Inflammatory macrophage (primary cell): ENCODE measurements at places on chromosomes 11 and 22.
A peak's percentile ranks its signal among the peaks of the same experiment; 100 is the strongest.

GRCh38 chr11:123562158-123562557, 92.3 kb downstream of the SCN3B start:
- no peak for DNase-seq

- no peak for DNase-seq
Observed at GRCh38 chr11:93844568-93844967, 5.8 kb downstream of the VSTM5 start.

GRCh38 chr11:78564490-78565467, 9.9 kb downstream of the NARS2 start:
- DNase-seq, result peak; percentile 76

GRCh38 chr11:57512646-57513451, 2.7 kb downstream of the SLC43A1 start:
- DNase-seq, result no peak

GRCh38 chr11:120057028-120057330, 80.9 kb downstream of the TRIM29 start:
- DNase-seq, result no peak

DNA sequence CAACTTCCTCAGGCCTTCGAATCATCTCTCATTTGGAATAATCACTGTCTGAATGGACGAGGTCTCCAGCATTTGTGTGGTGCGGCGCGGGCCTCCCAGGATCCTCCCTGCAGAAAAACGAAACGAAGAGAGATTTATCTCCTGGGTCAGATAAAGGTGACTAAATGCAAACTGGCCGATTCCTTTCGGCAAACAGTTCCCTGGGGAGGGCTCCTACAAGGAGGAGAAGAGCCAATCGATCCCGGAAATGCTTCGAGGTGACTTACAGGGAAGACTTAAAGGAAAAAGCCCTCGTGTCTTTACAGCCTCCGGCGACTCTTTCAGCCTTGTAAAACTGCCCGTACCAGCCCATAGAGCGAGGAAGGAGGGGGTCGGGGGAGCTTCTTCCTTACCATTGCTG, 126.5 kb downstream of the MIAT start:
- DNase-seq, result no peak

DNA sequence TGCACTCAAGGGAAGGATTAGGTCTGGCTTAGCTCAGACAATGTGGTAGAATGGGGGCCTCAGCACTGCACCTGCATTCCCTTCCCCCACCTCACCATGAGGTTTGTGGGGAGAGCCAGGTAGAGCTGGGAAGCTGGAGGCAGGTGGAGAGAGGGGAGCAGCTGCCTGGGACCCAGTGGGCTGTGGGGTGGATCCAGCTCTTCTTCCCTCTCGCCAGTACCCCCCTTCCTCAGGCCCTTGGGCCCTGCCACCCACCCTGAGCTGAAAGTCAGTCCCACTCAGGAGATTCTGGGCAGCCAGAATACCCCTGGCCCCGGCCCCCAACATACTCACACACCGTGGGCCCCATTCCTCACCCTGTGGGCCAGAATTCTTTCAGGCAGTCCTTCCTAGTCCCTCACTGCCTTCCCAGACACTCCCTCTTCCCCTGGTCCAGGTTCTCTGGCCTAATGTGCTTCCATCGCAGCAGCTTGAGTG, 3.1 kb upstream of the POLD4 start:
- DNase-seq, result no peak

DNA sequence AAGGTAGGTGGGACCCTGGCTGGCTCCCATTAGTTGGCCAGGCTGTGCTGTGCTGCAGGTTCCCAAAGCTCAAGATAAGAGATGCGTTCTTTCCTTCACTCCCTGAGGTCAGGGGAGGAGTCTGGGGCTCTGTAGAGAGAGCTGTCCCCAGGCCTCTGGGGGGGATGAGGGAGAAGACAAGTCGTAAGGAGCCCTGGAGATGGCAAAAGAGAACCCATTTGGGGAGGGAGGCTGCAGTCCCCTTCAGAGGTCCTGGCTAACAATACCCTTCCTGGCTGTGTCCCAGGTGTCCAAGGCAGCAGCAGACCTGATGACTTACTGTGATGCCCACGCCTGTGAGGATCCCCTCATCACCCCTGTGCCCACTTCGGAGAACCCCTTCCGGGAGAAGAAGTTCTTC, 916 bp downstream of the GNG3 start:
- no peak for DNase-seq

GRCh38 chr11:17386331-17387084, 2.0 kb downstream of the KCNJ11 start:
- peak; percentile 78 for DNase-seq

GRCh38 chr11:126840975-126841374, 159.6 kb downstream of the KIRREL3 start:
- no peak for DNase-seq

DNA sequence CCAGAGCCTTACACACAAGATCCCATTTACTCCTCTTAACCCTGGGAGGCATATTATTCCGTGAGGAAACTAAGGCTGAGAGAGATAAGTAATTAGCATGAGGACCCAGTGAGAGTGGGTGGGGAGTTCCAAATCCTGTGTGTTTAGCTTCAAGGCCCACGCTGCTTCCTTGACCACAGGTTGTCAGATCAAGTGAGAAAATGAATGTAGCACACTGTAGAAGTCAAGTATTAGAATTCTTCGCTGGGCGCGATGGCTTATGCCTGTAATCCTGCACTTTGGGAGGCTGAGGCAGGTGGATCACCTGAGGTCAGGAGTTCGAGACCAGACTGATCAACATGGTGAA, 3.8 kb downstream of the CYB561A3 start:
- DNase-seq, result no peak

- no peak for DNase-seq
Observed at GRCh38 chr11:19191530-19192169, 10.1 kb downstream of the CSRP3 start.

- DNase-seq, result peak; percentile 94
Observed at GRCh38 chr11:86205421-86206336, 38.9 kb upstream of the EED start.

DNA sequence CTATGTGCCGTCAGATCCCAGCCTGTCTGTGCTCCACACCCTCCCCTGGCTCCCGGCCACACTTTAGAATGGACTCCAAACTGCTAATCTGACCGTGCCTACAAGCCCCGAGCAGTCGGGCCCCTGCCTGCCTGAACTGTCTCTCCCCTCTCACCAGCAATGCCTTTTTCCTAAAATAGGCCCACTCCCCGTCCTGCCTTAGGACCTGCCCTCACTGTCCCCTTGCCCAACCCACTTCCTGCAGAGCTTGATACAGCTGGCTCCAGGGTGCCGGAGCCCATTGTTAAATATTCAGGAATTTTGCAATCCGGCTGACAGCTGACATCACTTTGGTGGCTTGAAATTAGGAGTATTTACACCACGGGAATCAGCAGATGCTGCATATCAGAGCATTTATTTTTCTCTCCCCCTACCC, 21.4 kb downstream of the MN1 start:
- DNase-seq, result no peak

DNA sequence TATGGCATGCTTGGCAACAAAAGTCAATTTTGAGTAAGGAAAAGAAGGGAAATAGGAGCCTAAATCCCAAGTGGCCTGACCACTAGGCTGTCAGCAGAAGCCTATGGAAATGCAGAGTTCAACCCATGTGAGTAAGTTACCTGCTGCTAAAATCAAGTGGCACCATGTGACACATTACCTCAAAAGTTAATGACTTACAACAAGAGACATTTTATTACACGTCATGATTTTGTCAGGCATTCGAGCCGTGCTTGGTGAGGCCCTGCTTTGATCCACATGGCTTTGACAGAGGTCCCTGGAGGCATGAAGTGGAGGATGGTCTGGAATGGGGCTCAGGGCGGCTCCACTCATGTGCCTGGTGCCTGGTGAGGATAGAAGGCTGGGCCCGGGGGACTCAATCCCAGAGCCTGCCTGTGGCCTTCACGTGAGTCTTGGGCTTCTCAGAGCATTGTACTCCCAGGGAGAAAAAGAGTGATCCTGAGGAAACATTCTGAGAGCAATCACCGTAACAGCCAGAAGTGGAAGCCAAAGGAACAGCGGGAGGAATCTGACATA, 339.1 kb upstream of the B3GAT1 start:
- no peak for DNase-seq

DNA sequence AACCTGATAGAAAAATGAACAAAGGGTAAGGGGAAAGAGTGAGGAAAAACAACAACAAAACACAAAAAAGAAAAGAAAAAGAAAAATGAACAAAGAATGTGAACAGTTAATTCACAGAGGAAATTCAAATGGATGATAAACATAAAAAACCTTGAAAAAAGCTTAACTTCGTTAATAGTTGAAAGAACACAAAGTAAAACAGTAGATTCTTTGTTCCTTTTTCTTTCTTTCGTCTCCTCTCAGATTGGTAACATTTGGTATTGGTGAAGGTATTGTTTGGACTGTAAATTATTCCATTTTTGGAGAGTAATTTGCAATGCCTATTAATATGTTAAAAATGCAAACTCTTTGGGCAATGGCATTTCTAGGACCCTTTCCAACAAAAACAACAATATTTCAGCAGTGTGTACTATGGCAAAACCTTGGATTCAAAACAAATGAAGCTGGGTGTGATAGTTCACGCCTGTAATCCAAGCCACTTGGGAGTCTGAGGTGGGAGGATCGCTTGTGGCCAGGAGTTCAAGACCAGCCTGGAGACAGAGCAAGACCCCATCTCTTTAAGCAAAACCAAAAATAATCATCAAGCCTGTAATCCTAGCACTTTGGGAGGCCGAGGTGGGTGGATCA, 3.3 kb upstream of the BACE1 start:
- no peak for DNase-seq

DNA sequence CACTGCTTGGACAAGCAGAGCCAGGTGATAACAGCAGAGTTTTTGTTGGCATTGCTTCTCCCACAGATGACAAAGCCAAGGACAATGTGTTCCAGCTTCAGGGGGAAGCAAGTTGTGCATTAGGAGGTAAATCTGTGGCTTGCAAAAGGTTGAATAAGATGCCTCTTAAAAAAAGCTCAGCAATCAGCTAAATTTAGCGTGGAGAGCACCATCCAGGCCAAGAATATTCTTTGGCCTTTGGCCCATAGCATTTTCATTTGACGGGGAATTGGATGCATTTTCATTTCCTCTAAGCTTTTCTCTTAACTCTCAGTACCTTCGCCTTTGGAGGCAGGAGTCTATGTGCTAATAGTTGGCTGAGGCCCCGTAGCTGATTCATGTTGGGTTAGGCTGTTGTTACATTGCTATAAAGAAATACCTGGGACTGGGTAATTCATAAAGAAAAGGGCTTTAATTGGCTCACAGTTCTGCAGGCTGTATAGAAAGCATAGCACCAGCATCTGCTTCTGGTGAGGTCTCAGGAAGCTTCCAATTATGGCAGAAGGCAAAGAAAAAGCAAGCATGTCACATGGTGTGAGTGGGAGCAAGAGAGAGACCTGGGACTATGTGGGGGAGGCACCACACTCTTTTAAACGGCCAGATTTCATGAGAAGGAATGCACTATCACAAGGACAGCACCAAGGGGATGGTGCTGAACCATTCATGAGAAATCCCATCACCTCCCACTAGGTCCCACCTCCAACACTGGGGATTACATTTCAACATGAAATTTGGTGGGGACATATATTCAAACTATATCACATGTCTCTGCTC, 350.1 kb upstream of the C11orf87 start:
- DNase-seq, result no peak

DNA sequence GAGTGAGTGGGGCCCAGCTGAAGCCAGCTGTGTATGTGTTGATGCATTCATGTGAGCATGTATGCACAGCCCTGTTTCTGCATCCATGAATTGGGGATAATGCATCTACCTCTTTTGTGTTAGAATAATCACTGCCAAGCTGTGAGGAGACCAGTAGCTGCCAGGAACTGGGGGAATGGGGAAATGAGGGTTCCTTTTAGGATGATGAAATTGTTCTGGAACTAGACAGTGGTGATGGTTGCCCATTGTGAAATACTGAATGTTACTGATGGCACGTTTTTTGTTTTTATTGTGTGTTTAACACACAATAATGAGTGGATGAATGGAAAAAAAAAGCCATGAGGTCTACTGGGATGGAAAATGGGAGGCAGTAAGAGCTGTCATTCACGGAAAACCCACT, 45.3 kb upstream of the WNT11 start:
- DNase-seq, result peak; percentile 76

DNA sequence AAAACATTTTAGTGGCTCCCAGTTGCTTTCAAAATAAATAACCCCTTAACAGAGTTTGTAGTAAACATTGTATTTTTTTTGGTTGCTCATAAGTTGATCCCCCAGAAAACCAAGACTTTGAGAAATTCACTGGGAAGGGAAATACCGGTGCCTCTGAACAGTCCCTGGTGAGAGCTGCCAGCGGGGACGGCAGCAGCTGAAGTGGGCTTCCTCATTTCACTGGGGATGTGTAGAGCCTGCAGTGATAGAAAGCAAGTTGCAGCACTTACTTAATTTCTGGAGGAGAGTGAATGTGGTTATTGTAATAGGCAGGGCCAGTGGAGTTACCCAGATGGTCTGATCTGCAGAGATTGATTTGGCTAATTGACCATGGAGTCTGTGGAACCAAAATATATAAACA, 18.6 kb upstream of the MCHR1 start:
- peak; percentile 67 for DNase-seq

DNA sequence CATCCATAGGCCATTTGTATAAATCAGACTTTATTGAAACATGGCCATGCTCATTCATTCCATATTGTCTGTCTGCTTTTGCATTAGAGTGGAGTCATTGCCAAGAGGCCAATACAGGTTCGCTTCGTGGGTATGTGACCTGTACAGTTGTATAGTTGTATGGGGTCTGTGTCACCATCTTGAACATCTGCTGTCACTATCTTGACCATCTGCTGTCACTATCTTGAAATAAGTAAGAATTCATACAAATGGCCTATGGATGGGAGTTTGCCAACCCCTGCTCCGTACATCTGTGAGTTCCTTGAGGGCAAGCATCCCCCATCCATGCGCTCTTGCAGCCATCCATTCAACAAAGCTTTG, 44.4 kb upstream of the ANO1 start:
- no peak for DNase-seq

DNA sequence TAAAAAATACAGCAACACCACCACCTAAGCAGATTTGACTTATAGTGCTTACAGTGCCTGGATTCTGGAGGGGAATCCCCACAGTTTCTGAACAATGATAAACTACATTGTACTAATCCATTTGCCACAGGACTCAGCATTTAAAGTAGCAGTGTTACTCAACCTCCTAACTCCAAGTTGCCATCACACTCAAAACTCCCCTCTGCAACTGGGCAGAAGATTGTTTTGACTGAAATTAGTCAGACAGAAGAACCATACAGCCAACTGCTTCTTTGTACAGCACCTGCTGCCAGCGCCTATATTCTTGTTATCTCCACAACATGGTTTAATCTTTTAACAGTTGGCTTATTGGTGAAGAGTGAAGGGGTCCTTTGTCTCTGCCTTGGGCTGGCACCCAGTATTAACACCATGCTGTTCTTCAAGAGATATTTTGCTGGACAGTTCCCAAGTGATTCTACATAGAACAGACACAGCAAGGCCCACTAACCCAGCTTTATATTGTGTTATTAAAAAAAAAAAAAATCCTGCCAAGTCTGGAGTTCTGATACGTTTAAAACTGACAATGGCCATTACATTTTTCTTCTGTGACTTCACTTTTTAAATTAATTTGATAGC, 273.2 kb downstream of the DCDC1 start:
- DNase-seq, result no peak

DNA sequence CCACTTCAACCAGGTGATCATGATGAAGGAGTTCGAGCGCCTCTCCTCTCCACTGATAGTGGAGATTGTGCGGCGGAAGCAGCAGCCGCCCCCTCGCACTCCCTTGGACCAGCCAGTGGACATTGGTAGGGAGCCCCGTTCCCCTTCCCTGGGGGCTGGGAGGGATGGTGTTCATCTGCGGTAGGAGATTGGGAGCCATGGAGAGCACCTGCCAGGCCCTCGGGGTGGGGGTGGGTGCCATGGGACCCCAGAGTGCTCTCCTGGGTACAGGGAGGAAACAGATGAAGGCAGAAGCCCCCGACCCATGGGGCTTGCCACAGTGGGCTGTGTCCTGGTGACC, 7.0 kb downstream of the THAP7 start:
- DNase-seq, result no peak
